T-helper 2 cell (primary cell): ENCODE measurements at places on chromosomes 4 and X.
A peak's percentile ranks its signal among the peaks of the same experiment; 100 is the strongest.

- DNase-seq: no peak
These were observed 185.8 kb downstream of the APBB2 start for GRCh38 chr4:41028392-41029076.

DNA sequence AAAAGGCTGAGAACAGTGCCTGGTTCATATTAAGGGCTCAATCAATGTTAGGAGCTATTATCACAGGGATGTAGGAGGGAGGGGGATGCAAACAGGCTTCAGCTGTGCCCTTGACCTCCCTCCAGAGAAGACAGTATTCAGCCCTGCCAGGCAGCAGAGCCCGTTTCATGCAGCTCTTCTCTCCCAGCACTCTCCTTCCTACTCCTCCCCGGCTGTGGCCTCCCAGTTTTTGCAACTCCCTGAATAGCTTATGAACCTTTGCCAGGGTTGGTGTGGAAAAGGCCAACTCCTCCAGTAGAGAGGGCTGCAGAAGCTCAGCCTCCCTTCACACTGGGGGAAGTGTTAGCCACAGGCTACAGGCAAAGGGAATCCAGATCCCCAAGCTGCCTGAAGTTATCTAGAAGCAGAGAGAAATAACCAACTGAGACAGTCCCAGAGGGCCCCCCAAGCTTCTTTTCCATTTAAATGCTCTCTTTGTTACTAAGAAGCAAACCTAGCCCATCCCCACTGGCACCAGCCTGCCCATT is 31.7 kb upstream of the APLN start:
- no peak for DNase-seq

GRCh38 chr4:156547439-156547838 is 424.2 kb downstream of the PDGFC start:
- DNase-seq: no peak

DNA sequence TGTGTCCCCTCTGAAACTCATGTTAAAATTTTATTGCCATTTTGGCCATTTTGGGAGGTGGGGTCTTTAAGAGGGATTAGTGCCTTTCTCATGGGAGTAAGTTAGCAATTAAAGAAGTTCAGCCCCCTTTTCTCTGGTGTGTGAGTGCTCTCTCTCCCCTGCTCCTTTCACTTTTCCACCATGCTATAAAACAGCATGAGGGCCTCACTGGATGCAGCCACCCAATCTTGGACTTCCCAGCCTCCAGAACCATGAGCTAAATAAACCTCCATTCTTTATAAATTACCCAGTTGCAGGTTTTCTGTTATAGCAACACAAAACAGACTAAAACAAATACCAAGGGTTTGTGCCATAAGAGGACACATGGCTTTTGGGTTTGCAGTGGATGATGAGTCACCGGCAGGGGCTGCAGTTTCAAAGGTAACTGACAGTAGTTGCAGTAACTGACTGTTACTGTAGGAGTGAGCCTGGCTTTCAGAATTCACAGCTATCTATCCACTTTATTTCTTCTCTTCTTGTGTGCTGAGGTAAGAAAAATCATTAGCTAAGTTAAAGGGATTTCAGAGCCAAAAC is 121.5 kb downstream of the PPEF1 start:
- DNase-seq: no peak

- peak; percentile 7 for DNase-seq
These were observed 14.0 kb upstream of the CDKN2AIP start for GRCh38 chr4:183430317-183430993.

GRCh38 chrX:4570151-4570550 is 856.7 kb upstream of the PRKX start:
- DNase-seq: no peak

DNA sequence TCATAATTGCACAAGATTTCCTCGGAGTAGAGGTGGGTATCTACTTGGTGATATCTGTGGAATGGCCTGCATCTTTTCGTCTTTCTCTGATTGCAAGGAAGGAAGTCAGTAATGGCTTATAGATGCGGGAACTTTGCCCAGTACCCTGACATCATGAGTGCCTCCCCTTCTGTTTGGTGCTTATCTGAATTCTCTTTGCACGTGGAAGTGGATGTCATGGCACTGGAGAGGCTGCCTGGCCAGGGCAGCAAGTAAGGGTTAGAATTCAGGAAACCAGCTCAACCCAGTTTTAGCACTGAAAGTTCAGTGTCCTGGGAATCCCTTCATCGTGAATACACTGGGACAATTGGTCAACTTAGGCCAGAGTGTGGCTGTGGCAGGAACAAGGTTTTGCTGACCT is 83.5 kb upstream of the RAPGEF2 start:
- no peak for DNase-seq

GRCh38 chr4:3838437-3839380 is 72.5 kb downstream of the ADRA2C start:
- no peak for DNase-seq
